ENCODE measurements at places on chromosomes 7 and 10. TPM values are rescaled to one million over a fixed set of nuclear protein-coding genes. Genes with fewer than 3 reads are reported as not detected.
A peak's percentile ranks its signal among the peaks of the same experiment; 100 is the strongest.

Gene CYP2E1
- 0.80 TPM for total RNA-seq

DNA sequence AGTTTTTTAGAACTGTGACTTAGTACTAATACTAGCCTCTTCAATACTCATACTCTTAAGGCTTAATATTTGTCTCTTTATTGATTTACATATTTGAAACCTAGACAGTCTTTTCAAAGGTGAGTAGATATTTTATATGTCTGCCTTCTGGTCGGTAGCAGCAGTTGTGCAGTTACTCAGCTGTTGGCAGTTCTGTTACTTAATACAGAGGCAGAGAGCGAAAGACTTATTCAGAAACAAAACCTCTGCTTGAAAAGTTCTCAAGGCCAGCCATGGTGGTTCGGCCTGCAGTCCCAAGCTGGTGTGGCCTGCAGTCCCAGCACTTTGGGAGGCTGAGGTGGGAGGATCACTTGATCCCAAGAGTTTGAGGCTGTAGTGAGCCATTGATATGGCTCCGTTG lies 84.2 kb downstream of the AUTS2 start:
- DNase-seq = no peak

- peak; percentile 44 for DNase-seq
Observed at GRCh38 chr10:126387041-126387921, 996 bp downstream of the ADAM12 start.

Gene SKIDA1
- total RNA-seq = 0.58 TPM

GRCh38 chr10:124095096-124095495 lies 1.7 kb upstream of the CHST15 start:
- no peak for DNase-seq

Gene PEX1
- total RNA-seq = 24.4 TPM

DNA sequence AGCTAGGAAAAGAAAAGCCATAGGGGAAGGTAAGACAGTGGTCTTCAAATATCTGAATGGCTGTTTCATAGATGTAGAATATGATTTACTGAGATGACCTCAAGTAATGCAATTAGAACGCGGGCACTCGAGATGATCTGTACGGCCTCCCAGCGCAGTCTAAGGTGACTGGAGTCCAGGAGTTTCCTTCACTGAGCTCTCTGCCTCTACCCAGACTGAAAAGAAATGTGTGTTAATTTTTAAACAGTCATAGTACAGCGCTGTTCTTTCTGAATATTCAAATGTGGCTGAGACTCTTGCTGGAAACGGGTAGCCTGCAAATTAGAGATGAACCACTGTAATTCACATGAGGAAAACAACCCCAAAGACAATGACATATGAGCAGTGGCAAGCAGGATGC lies 562.4 kb upstream of the AUTS2 start:
- DNase-seq = no peak

DNA sequence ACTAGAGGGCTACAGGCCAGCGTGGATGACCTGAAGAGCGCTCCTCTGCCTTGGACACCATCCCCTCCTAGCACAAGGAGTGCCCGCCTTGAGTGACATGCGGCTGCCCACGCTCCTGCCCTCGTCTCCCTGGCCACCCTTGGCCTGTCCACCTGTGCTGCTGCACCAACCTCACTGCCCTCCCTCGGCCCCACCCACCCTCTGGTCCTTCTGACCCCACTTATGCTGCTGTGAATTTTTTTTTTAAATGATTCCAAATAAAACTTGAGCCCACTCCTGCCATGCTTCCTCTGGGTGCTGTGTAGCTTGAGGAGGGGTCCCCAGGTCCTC lies 4.5 kb downstream of the SNCG start:
- DNase-seq = no peak

Gene YAE1
- total RNA-seq = 20.1 TPM

Gene STEAP4
- not detected for total RNA-seq

- no peak for DNase-seq
Observed at GRCh38 chr7:130272381-130273080, 5.9 kb downstream of the CPA2 start.

- DNase-seq = no peak
Observed at GRCh38 chr10:18313140-18313530, 172.9 kb downstream of the CACNB2 start.

Gene DRGX
- not detected for total RNA-seq

DNA sequence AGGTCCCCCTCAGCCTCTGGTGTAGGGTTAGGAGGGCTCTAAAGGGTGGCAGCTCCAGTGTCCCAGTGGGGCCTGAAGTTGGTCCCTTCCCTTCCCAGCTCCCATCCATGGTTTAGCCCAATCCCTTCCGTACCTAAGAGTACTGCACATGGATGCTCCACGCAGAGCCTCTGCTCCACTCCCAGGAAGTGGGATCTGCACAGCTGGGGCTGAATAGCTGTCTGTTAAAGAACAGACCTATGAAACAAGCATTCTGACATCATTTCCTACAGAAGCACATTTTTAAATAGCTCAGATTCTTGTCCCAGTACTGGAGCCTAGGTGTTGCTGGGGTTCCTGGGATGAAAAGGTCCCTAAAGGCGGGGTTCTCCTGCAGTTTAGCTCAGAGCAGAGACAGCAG lies 135.9 kb downstream of the ZMYND11 start:
- no peak for DNase-seq

Gene PRPS1L1
- total RNA-seq = not detected

- DNase-seq = no peak
Observed at GRCh38 chr7:98802088-98802780, 67.6 kb downstream of the TMEM130 start.

- DNase-seq = no peak
Observed at GRCh38 chr10:19097151-19097550, 48.5 kb downstream of the MALRD1 start.

Gene CPA5
- 9.4 TPM for total RNA-seq

- DNase-seq = no peak
Observed at GRCh38 chr10:98460837-98461499, 14.2 kb upstream of the HPS1 start.

DNA sequence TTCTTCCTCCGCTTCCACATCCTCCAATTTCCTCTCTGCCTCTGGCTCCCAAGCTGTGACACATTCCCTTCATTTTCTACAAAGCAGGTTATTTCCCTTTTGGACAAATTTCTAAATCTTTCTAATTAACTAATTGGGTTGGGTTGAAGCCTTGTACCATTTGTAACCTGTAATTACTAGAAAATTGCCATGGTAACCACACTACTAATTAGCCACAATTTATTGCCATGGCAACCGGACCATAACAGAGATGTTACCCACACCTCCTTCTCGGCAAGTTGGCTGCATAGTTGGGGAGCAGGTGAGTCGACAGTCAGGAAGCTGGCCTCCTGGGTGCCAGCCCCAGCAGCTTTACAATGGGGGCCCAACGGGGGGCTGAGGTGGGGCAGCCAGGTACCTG lies 61.6 kb downstream of the GOLGA7B start:
- DNase-seq = no peak

DNA sequence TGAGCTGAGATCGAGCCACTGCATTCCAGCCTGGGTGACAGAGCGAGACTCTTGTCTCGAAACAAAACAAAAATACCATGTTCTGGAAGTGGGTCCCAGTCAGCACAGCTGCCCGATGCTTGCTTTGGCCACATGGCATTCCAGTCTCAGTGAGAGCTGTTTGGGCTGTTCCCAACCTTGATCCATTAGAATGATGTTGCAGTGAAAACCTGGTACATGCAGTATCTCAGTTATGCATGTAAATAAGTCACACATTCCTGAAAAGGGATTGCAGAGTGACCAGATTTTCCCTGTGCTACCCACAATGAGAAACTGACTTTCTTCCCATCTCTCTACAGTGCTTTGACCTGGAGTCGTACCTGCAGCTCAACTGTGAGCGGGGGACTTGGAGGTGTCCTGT lies 15.4 kb downstream of the ZMIZ2 start:
- DNase-seq = no peak
